MG63 (cell line): ENCODE measurements at places on chromosomes 2 and 18. TPM values are rescaled to one million over a fixed set of nuclear protein-coding genes. Genes with fewer than 3 reads are reported as not detected.
A peak's percentile ranks its signal among the peaks of the same experiment; 100 is the strongest.

- DNase-seq: no peak
Observed at GRCh38 chr2:64650722-64651338, 2.9 kb downstream of the SERTAD2 start.

- peak; percentile 85 for DNase-seq
Observed at GRCh38 chr2:206084439-206084869, 1.5 kb downstream of the INO80D start.

- no peak for DNase-seq
Observed at GRCh38 chr18:50527636-50528307, 32.1 kb upstream of the MAPK4 start.

- DNase-seq: no peak
Observed at GRCh38 chr2:106160786-106161261, 33.3 kb downstream of the UXS1 start.

Gene PSMA8
- 0.23 TPM in 1 of 2 replicates, not detected in the other for total RNA-seq

DNA sequence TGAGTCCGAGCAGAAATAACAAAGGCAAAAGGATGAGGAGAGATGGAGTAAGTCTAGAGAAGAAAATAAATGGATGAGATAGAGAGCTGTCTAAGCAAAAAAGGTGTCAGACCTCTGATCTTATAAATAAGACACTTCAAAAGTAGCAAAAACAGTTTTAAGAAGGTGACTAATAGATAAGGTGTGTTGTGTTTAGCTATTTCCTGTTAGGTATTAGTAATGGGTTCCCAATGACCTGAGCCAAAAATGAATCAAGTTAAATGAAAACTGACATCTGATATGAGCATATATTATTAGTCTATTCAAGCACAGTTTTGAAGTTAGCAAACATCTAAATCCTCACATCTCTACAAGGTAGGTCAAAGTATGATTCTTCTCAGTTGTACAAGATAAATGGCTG lies 10.6 kb downstream of the SUPT7L start:
- DNase-seq: no peak
